ENCODE measurements at places on chromosomes 7 and 10. TPM values are rescaled to one million over a fixed set of nuclear protein-coding genes. Genes with fewer than 3 reads are reported as not detected.

- no peak for DNase-seq
- no peak overlapping the region for H3K4me3 ChIP-seq
- H3K4me1 ChIP-seq, result no peaks in the 10 kb centered on the region
- no peaks in the 10 kb centered on the region for H3K36me3 ChIP-seq
Observed at GRCh38 chr10:11176746-11177145, 159.1 kb downstream of the CELF2 start.

- peak overlapping the region; percentile 74 for H3K27ac ChIP-seq
- no peak overlapping the region for H3K4me3 ChIP-seq
- peaks cover 6% of the 10 kb centered on the region for H3K4me1 ChIP-seq
- no peaks in the 10 kb centered on the region for H3K27me3 ChIP-seq
- no peaks in the 10 kb centered on the region for H3K36me3 ChIP-seq
- peak; percentile 42 for DNase-seq
Observed at GRCh38 chr7:601595-602340, 82.1 kb upstream of the PDGFA start.

GRCh38 chr10:22912763-22913384, 15.0 kb upstream of the ARMC3 start:
- H3K27me3 ChIP-seq, result no peaks in the 10 kb centered on the region
- H3K4me1 ChIP-seq, result no peaks in the 10 kb centered on the region
- no peaks in the 10 kb centered on the region for H3K36me3 ChIP-seq
- no peak overlapping the region for H3K27ac ChIP-seq
- H3K4me3 ChIP-seq, result no peak overlapping the region
- no peak for DNase-seq

- DNase-seq, result no peak
- H3K36me3 ChIP-seq, result no peaks in the 10 kb centered on the region
Observed at GRCh38 chr7:22662556-22663356, 64.2 kb upstream of the IL6 start.

GRCh38 chr7:712381-713138, 13.9 kb upstream of the DNAAF5 start:
- H3K4me3 ChIP-seq, result peak overlapping the region; percentile 82
- no peaks in the 10 kb centered on the region for H3K36me3 ChIP-seq
- H3K4me1 ChIP-seq, result no peaks in the 10 kb centered on the region
- DNase-seq, result no peak

DNA sequence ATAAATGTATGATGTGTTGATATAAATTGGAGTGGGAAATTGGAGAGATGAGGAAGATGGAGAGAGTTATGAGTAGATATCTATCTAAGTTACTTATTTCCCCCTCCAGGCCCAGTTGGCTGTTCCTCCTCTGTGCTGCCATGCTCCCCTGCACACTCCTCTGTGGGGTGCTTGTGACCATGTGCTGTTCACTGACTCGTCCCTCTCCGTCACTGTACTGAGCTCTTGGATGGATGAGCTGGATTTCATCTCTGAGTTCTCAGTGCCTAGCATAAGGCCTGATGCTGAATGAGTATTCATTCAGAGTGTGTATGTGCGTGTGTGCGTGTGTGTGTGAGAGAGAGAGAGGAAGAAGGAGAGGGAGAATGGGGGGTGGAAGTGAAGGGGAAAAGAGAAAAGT, 14.5 kb downstream of the OR9A2 start:
- peak overlapping the region; percentile 72 for H3K27ac ChIP-seq
- DNase-seq, result no peak
- H3K27me3 ChIP-seq, result no peaks in the 10 kb centered on the region
- H3K4me1 ChIP-seq, result no peaks in the 10 kb centered on the region
- H3K36me3 ChIP-seq, result no peaks in the 10 kb centered on the region

DNA sequence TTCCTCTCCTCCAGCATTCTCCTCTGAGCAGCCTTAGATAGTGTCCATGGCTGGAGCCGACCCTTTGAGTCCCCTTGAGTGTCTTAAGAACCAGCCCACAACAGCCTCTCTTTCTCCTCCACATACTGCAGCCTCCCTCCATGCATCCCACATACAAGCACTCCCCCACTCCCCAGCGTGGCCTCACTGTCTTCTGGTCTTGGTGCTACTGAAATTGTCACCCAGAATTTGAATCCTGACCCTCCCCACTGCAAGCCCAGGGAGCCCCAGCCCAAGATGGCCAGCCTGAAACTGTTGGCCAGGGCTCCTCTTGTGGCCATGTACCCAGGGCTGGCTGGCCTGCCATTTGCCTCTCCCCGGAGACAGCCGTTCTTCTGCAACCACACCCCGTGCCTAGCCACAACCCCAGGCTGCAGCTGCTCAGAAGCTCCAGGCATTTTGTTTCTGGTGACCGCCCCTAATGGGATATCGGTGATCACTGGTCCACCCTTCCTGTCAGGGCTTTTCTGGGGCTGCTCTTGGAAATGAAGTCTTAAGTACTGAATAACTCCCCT, 18.8 kb upstream of the SH2D4B start:
- H3K27me3 ChIP-seq, result no peaks in the 10 kb centered on the region
- no peak overlapping the region for H3K4me3 ChIP-seq
- no peaks in the 10 kb centered on the region for H3K4me1 ChIP-seq
- DNase-seq, result no peak
- no peaks in the 10 kb centered on the region for H3K36me3 ChIP-seq

GRCh38 chr7:107463139-107464078, 6.4 kb upstream of the GPR22 start:
- no peak overlapping the region for H3K4me3 ChIP-seq
- no peaks in the 10 kb centered on the region for H3K36me3 ChIP-seq
- no peaks in the 10 kb centered on the region for H3K4me1 ChIP-seq

DNA sequence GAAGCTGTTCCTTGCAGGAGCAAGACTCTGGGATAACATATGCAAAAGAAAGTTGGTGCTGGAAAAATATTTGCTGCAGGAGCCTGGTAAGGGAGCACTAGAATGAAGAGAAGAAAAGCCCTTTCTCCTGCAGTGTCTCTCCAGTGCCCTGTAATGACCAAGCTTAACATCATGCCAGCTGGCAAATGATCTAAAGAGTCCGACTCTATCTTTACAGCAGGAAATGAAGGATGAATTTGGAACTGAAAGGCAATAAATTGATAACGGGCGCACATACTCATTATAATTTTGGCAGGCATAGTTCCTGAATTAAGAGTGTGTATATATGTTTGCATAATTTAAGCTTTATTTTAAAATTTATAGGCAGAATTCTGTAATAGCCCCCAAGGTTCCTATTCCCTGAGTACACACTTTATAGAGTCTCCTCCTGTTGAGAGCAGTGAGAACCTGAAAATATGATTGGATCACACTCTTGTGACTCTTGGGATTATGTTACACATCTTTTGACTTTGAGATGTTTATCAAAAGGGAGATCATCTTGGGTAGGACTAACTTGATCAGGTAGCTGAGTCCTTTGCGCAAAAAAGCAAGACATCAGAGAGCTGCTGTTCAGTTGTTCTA, 299.0 kb upstream of the MBL2 start:
- no peaks in the 10 kb centered on the region for H3K4me1 ChIP-seq
- H3K27ac ChIP-seq, result no peak overlapping the region
- no peak overlapping the region for H3K4me3 ChIP-seq
- H3K36me3 ChIP-seq, result no peaks in the 10 kb centered on the region

DNA sequence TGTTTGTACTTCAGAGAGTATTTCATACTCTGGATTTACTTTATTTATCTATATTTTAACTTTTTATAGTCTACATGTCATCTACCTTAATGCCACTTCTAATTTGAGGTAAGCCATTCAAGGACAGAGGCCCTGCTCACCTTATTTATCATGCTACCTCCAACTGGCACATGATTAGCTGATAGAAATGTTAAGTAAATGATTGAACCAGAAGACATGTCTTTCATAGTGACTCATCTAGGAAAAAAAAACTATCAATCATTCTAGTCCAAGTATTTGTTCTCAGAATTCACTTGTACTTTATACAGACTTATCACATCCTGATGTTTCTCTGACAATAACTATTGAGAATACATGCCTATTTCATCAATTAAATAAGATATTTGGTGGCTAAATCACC, 856.3 kb downstream of the XPNPEP1 start:
- no peak overlapping the region for H3K27ac ChIP-seq
- H3K4me3 ChIP-seq, result no peak overlapping the region

DNA sequence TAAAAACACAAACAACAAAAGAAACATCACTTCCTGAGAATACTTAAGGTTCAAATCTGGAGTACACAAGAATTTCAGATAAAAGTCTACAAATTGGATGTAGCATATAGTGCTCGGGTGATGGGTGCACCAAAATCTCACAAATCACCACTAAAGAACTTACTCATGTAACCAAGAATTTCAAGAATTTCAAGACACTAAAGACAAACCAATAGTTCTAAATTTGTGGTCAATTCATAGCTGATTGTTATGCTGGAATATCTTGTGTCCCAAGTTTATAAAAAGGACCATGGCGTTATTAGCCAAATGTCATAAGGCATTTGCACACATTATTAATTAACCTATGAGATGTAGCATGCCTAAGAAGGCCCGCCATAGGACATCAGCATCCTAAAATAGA, 1204.1 kb upstream of the AUTS2 start:
- no peaks in the 10 kb centered on the region for H3K27me3 ChIP-seq
- DNase-seq, result no peak
- H3K27ac ChIP-seq, result no peak overlapping the region

DNA sequence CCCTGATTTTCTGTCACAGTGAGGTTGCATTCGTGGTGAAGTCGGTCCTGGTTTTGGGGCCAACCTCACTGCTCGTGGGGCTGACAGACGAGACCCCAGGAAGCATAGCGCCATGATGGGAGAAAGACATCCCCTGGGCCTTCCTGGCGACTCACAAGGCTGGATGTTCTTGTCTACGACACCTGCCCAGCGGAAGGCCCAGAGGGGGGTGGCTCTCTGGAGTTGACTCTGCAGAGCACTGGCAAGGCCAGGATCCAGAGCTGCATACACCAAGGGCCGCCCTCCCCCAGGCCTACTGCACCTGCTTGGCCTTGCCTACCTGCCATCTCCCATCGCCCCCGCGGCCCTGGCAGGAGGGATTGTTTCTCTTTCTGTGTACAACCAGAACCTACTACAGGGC, 608.9 kb downstream of the PTPRN2 start:
- H3K27me3 ChIP-seq, result no peaks in the 10 kb centered on the region
- H3K36me3 ChIP-seq, result no peaks in the 10 kb centered on the region
- H3K4me1 ChIP-seq, result no peaks in the 10 kb centered on the region
- no peak overlapping the region for H3K27ac ChIP-seq
- DNase-seq, result no peak

- no peaks in the 10 kb centered on the region for H3K27me3 ChIP-seq
- H3K4me3 ChIP-seq, result no peak overlapping the region
- peak overlapping the region; percentile 88 for H3K27ac ChIP-seq
- peak; percentile 49 for DNase-seq
Observed at GRCh38 chr7:875476-876076, 778 bp upstream of the GET4 start.

- no peaks in the 10 kb centered on the region for H3K36me3 ChIP-seq
- H3K4me3 ChIP-seq, result no peak overlapping the region
- DNase-seq, result no peak
Observed at GRCh38 chr10:124018886-124019525, 74.4 kb downstream of the CHST15 start.

DNA sequence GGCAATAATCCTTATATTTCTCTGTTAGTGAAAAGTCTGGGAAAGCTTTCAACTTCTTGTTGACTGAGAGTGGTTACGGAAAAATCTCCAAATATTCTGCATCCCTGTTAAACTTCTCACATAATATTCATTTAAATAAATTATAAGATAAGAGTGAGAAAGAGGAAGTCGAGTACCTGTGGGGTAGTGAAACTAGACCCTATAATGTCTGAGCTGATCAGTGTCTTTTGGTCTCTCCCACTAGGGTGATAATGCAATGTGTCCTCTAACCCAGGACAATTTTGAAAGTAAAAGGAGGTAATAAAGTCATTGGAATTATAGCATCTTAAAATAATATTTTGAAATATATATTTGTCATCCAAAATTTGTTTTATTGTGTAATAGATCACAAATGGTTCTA, 2.1 kb upstream of the AGR3 start:
- no peak overlapping the region for H3K4me3 ChIP-seq
- no peaks in the 10 kb centered on the region for H3K27me3 ChIP-seq
- no peak for DNase-seq
- H3K36me3 ChIP-seq, result no peaks in the 10 kb centered on the region
- no peak overlapping the region for H3K27ac ChIP-seq

GRCh38 chr7:150846291-150847115, 5.8 kb upstream of the AOC1 start:
- no peaks in the 10 kb centered on the region for H3K36me3 ChIP-seq
- DNase-seq, result no peak
- H3K27me3 ChIP-seq, result no peaks in the 10 kb centered on the region
- no peaks in the 10 kb centered on the region for H3K4me1 ChIP-seq
- no peak overlapping the region for H3K27ac ChIP-seq

- DNase-seq, result no peak
- H3K4me3 ChIP-seq, result no peak overlapping the region
- no peaks in the 10 kb centered on the region for H3K4me1 ChIP-seq
- H3K27ac ChIP-seq, result no peak overlapping the region
- no peaks in the 10 kb centered on the region for H3K36me3 ChIP-seq
- H3K27me3 ChIP-seq, result no peaks in the 10 kb centered on the region
Observed at GRCh38 chr7:155722936-155723335, 78.5 kb downstream of the RBM33 start.

- H3K27ac ChIP-seq, result no peak overlapping the region
- H3K4me3 ChIP-seq, result no peak overlapping the region
Observed at GRCh38 chr7:1758028-1758858, 88.2 kb downstream of the ELFN1 start.

DNA sequence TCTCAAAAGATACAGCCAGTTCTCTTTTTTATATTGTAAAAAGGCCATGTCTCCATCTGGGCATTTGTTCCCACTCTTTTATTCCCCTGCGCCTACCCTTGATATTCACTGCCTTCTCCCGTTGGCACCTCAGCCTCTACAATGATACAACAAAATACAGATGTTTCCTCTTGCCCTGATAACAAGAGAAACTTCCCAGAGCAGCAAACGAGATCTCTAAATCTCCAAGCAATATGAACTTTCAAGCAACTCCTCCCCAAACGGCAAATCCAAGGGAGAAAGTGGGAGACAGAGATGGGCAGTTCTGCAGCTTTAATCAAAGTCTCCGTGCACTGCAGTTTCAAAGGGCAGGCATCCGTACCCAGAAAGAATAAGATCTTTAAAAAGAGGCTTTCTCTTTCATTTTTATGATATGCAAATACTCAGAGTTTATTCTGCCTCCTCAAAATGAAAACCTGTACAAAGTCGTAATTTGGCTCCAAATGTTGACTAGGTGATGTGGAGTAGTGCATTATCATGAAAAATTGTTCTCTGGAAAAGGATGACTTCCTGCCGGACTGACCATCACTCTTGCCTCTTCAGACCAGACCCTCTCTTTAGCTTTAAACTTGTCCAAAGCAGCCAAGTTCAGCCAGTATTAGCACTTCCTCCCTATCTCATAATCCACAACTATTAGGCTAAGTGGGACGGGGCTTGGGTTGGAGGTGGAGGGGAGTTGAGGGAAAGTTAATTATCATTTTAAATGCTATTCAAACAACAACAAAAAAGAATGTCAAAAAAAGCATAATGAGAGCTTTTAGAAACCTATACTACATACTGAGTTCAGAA, 682 bp downstream of the HGF start:
- H3K4me3 ChIP-seq, result peak overlapping the region; percentile 31
- no peaks in the 10 kb centered on the region for H3K27me3 ChIP-seq
- no peaks in the 10 kb centered on the region for H3K36me3 ChIP-seq

Gene LIPM
- total RNA-seq, result not detected

Gene MALRD1
- not detected for total RNA-seq

Gene CALHM2
- 98.7 TPM for total RNA-seq

Gene NUTM2E
- total RNA-seq, result not detected

Gene HK1
- total RNA-seq, result 27.9 TPM

Gene LIPJ
- total RNA-seq, result 1.2 TPM

Gene EBF3
- total RNA-seq, result 2.1 TPM

Gene ASB10
- not detected for total RNA-seq

All from uterus (tissue), 4 donors.